Calu3 (cell line): ENCODE measurements at places on chromosomes 3 and 15. TPM values are rescaled to one million over a fixed set of nuclear protein-coding genes. Genes with fewer than 3 reads are reported as not detected.

Gene LDHAL6B
- not detected in 2 replicates for total RNA-seq

Gene STRA6
- 5.9 and 8.4 TPM in 2 replicates for total RNA-seq

Gene SLC6A1
- total RNA-seq = not detected in 2 replicates

Gene MORC1
- total RNA-seq = not detected in 2 replicates
